H9 (cell line): ENCODE measurements at places on chromosomes 2 and 18. TPM values are rescaled to one million over a fixed set of nuclear protein-coding genes. Genes with fewer than 3 reads are reported as not detected.

DNA sequence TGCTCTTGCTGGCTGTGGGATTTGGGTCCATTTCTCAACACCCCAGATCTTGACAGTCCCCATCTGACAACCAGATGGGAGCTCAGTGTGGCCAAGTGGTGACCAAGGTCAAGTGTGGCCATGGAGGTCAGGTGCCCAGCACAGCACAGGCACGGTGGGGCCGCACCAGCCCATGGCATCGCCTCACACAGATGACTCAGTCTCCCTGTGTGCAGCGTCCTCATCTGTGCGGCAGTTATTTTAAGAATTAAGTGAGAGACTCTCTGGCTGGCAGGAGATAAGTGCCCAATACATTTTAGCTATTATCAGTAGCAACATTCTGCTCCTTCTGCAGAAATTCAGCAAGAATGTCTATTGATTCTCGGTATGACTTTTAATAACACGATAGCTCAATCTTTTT is 167.2 kb downstream of the DDX1 start:
- DNase-seq, result no peak

DNA sequence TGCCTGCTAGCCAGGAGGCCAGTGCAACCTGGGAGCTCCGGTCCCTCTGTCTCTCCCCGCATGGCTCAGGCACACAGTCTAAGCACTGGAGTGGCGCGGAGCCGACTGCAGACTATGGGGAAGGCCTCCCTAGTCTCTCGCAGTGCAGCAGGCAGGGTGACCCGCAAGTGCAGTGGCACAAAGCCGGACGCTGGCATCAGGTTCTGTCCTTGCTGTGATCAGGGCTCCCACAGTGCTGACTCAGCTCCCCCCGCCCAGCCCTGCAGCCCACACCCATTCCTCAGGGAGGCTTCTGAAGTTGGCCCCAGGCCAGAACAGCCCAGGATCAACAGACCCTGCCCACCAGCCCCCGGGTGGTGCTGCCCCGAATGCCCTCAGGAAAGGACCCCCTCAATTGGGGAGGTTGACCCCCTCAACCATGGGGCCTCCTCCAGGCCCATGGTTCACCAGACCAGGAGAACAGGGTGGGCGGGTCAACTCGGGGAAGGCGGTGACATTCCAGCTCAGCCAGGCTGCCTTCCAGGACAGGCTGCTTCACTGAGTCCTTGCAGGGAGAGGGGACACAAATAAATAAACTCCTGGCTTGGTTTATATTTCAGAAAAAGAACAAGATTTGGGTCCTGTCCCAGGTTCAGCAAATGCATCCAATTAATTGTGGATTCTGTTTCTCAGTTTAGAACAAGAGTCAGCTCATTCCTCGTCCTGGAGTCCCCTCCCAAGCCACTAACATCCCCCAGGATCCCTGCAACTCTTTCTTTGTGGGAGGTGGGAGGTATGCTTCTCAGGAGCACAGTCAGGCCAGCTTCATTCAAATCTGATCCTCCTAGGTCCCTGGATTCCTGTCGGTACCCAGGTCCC is 12.2 kb downstream of the BIN1 start:
- no peak for DNase-seq

GRCh38 chr2:70226781-70227180 is 21.6 kb downstream of the TIA1 start:
- DNase-seq, result no peak

DNA sequence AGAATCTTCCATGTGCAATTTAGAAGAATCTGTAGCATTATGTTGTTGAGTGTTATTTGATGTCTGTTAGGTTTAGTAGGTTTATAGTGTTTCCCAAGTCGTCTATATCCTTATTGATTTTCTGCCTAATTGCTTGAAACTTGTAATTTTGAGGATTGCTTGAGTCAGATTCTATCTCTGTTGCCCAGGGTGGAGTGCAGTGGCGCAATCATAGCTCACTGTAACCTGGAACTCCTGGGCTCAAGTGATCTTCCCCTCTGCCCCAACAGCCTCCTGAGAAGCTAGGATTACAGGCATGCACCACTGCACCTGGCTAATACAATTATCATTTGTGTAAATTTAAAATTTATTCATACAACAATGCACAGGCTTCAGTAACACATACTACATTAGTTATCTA is 3.1 kb upstream of the TCF23 start:
- DNase-seq, result no peak

- DNase-seq, result no peak
Measured at GRCh38 chr2:218701806-218702205, 8.8 kb upstream of the TTLL4 start.

MC4R gene
- total RNA-seq, result not detected in 2 replicates

COX7A2L gene
- total RNA-seq, result 102 and 103 TPM in 2 replicates

OTOS gene
- not detected in 2 replicates for total RNA-seq

SKA1 gene
- 20.2 and 20.6 TPM in 2 replicates for total RNA-seq

SPATA3 gene
- not detected in 2 replicates for total RNA-seq

GYPC gene
- 13.6 and 14.0 TPM in 2 replicates for total RNA-seq
